ENCODE measurements at places on chromosomes 11 and 22.

- no peak overlapping the region for H3K4me3 ChIP-seq
- no peak overlapping the region for H3K27ac ChIP-seq
- peaks cover 18% of the 10 kb centered on the region for H3K27me3 ChIP-seq
- H3K4me1 ChIP-seq: no peaks in the 10 kb centered on the region
Measured at GRCh38 chr11:44483919-44484610, 81.4 kb upstream of the CD82 start.

DNA sequence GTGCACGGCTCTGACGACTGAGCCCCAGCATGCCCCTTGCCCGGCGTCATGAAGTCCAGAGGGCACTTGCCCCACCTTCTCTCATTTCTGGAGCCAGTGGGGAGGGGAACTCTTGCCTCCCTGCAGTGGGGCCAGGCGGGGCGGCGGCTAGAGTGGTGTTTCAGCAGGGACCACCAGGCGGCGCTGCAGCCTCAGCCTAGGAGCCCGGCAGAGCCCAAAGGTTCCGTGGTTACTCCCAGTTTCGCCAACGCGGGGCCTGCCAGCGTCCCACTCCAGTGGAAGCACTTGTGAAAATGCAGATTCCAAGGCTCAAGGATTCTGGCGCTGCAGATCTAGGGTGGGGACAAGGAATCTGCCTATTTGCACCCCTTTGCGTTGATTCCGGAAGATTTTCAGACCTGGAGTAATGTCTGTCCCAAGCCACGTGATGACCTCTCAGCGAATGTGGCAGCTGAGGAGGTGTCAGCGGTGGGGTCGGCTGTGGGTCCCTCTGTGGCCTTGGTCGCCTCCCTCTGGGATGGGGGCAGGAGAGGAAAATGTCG is 55.7 kb downstream of the CD82 start:
- no peak overlapping the region for H3K27ac ChIP-seq
- peaks cover 11% of the 10 kb centered on the region for H3K4me1 ChIP-seq
- H3K4me3 ChIP-seq: no peak overlapping the region
- H3K36me3 ChIP-seq: peaks cover 16% of the 10 kb centered on the region
- H3K27me3 ChIP-seq: no peaks in the 10 kb centered on the region
- peak; percentile 63 for DNase-seq

- peak overlapping the region; percentile 21 for H3K4me3 ChIP-seq
- DNase-seq: peak; percentile 33
- peaks cover 20% of the 10 kb centered on the region for H3K4me1 ChIP-seq
- H3K36me3 ChIP-seq: peaks cover 18% of the 10 kb centered on the region
- peak overlapping the region; percentile 44 for H3K27ac ChIP-seq
- H3K27me3 ChIP-seq: no peaks in the 10 kb centered on the region
Measured at GRCh38 chr11:3109921-3110706, 52.9 kb upstream of the CARS1 start.

DNA sequence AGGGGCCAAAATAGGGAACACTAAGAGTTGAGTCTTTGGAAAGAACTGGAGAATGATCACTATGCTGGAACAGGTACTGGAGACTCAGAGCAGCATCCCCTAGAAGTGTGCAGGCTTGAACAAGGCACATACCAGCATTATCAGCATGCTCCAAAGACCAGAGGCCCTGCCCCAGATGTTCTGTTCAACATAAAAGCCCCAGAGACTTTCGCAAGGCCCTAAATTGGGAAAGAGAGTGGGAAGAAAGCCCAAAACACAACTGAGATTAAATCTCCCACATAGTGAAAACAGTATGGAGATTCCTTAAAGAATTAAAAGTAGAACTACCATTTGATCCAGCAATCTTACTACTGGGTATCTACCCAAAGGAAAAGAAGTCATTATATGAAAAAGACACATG is 9.4 kb downstream of the CNGA4 start:
- no peak for DNase-seq
- H3K27ac ChIP-seq: no peak overlapping the region
- no peaks in the 10 kb centered on the region for H3K36me3 ChIP-seq
- H3K4me1 ChIP-seq: no peaks in the 10 kb centered on the region
- H3K4me3 ChIP-seq: no peak overlapping the region
- H3K27me3 ChIP-seq: peaks cover 6% of the 10 kb centered on the region

Measured in effector memory CD8-positive, alpha-beta T cell (primary cell).